ENCODE measurements at places on chromosomes 1 and 21.

DNA sequence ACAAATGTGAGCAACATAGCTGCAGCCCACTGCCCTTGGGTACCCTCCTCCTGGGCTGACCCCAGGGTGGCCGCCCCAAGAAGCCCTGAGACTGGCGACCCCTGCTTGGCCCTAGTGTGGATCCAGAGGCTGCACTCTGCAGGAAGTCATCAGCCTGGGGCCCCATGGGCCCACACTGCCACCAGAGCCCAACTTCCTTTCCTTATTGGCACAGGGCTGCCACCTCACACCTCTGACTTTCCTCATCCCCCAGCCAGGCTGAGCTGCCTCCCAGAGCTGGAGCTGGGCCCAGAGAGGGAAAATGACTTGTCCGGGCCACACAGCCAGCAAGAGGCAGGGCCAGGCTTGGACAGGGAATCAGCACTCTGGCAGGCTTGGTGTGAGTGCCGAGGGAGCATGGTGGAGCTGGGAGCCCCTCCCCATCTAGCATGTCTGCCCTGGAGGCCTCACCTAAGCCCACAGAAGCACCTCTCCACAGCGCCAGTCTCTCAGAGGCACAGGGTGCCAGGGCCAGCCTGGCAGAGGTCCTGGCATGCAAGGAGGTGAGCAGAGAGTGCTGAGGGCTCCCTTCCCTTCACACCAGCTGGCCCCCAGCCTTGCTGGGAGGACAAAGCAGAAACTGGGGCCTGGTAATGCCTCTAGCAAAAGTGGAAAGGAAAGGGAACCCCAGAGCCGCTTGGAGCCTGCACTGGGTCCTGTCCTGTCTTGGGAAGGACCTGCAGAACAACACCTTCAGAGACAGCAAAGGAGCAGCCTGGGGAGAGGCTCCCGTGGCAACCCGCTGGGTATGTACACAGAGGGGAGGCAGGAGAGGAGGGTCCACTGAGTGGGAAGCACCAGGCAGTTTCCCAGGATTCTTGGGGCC is 3.2 kb downstream of the RAP1GAP start:
- no peak for DNase-seq

GRCh38 chr1:154386643-154387352 is 18.3 kb upstream of the IL6R start:
- no peak for DNase-seq

DNA sequence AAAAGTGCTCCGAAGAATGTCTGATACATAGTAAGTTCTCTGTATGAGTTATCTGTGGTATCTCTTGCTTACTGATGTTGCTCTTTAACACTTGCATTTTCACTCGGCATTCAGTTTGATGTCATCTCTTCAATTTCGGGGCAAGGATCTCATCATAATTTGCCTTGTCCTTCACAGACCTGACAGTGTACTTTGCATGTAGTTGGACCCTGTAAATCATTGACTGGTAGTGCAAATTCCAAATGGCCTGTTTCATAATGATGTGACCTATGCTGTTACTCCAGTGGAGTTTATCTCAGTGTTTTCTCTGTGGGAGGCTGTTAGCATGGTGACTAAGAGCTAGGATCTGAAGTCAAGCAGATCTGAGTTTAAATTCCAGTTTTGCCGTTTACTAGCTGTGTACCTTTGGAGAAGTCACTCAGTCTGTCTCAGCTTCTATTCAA is 34.2 kb upstream of the ABCD3 start:
- DNase-seq: no peak

DNA sequence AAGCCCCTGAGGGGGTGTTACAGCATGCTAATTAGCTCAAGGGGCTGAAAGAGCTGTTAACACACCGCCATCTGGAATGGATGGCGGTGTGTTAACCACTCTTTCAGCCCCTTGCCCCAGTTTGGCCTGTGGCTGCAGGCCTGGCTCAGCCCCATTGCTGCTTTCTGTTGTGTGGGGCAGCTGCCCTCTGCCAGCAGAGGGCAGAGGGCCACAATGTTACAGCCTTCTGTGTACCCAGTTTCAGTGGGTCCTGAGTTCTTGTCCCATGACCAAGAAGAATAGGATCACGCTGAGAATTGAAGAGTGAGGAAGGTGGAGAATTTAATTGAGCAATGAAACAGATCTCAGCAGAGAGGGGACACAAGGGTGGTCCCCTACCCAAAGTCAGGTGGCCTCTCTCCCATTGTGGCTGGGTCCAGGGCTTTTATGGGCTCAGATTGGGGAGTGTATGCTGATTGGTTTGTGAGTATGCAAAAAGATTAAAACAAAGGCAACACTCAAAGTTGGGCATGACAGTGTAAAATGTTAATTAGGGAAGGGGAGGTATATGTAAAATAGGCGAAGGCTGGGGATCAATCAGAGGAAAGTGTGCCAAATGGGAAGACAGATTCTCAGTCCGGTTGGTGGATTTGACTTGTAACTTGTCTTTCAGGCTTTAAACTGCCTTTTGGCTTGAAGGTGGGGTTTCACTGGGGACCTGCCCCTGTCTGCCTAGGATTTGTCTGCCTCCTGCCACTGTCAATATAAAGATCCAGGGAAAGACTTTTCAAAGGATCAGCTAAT is 142.2 kb downstream of the RABGAP1L start:
- DNase-seq: no peak

- DNase-seq: no peak
Observed at GRCh38 chr1:95806171-95806570, 572.2 kb downstream of the RWDD3 start.

DNA sequence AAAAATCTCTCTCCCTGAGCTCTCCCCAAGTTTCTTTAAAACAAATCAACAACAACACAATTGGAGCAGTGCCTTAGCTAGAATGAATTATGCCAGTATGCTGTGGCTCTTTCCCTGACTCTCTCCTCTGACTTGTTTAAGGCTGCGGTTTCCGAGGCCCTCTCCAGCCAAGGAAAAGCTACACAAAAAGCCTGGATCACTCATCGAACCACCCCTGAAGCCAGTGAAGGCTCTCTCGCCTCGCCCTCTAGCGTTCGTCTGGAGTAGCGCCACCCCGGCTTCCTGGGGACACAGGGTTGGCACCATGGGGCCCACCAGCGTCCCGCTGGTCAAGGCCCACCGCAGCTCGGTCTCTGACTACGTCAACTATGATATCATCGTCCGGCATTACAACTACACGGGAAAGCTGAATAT is 1.9 kb downstream of the S1PR1 start:
- DNase-seq: peak; percentile 84

DNA sequence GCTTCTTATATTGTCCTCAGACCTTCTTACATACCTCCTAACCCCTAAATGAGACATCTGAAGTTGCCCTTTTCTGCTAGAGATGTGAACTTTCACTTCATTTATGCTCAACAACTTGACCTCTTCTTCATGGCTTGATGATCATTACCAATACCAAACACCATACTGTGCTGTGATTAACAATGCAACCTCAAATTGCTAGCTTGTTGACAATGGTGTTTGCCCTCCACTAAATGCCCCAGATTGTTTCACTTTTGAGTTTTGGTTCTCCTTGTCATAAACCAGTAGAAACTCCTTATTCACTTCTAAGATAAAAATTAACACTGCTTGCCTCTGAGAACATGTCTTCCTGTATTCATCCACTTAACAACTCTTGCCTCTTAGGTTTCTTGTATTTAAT is 5.6 kb downstream of the JAK1 start:
- no peak for DNase-seq

DNA sequence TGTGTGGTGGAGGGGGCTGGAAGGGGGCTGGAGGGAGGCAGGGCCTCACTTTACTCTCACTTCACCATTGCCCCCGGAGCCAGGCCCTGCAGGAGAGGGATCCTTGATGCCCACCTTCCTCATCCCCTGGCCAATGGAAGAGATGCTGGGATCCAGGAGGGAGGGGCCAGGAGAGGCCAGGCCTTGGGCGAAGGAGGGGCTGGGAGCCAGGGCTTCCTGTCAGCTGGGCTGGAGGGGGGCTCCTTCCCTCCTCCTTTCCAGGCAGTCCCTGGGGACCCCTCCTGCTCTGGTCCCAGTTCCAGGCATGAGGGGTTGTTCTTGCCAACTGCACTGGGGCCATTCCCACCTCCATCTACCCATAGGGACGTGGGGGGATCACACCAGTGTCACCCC is 5.7 kb downstream of the AHDC1 start:
- peak; percentile 75 for DNase-seq

DNA sequence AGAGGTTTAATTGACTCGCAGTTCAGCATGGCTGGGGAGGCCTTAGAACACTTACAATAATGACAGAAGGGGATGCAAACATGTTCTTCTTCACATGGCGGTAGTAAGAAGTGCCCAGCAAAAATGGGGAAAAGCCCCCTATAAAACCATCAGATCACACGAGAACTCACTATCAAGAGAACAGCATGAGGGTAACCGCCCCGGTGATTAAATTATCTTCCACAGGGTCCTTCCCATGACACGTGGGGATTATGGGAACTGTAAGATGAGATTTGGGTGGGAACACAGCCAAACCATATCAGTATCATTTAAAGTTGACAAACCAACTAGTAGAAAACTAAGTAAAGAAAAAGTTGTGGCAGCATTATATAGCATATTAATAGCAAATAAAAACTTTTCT is 71.3 kb upstream of the DNAJC6 start:
- DNase-seq: no peak

GRCh38 chr1:111633736-111634247 is 14.2 kb downstream of the RAP1A start:
- no peak for DNase-seq

DNA sequence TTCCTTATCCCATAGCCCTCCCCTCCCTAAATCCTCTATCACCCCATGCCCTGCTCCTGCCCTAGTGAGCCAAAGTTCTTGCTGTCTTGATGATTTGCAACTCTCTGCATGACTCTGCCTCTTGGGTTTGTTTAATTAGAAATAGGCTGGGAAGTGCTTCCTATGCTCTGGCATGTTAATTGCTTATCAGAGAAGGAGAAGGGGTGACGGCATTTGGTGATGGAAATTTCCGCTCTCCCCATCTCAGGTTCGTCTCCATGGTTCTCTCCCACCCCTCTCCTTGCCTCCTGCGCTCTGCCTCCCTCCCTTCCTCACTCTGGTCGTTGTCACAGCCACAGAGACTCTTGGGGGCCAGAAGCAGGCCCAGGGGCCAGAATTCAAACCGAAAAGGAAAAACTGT is 68.9 kb downstream of the LRRN2 start:
- no peak for DNase-seq

- no peak for DNase-seq
Observed at GRCh38 chr1:244394826-244395765, 56.6 kb downstream of the ADSS2 start.

- no peak for DNase-seq
Observed at GRCh38 chr1:230572121-230573105, 69.9 kb upstream of the COG2 start.

- DNase-seq: no peak
Observed at GRCh38 chr1:177170756-177171535, at the start of gene BRINP2. BRINP2 (plus strand) TSS chr1:177170958; CDS start chr1:177229877, 58,919 bp downstream.

GRCh38 chr1:194102607-194103006 is 916.2 kb upstream of the B3GALT2 start:
- no peak for DNase-seq

DNA sequence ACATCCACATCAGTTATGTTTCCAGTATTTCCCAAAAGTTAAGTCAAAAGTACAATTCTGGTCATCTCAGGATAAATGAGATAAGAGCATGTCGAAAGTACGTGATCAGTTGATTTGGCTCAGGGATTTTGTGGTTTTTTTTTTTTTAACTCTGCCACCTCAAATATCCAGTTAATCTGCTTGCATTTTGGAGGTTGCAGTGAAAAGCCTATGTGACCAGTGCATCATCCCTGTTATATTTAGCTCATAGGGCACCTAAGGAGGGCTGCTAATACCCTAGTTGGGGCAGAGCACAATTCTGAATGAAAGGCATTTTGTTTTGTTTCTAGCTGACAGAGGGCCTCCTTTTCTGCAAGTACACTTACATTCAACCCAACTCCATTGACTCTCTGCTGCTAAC is 31.7 kb upstream of the RGS16 start:
- no peak for DNase-seq

DNA sequence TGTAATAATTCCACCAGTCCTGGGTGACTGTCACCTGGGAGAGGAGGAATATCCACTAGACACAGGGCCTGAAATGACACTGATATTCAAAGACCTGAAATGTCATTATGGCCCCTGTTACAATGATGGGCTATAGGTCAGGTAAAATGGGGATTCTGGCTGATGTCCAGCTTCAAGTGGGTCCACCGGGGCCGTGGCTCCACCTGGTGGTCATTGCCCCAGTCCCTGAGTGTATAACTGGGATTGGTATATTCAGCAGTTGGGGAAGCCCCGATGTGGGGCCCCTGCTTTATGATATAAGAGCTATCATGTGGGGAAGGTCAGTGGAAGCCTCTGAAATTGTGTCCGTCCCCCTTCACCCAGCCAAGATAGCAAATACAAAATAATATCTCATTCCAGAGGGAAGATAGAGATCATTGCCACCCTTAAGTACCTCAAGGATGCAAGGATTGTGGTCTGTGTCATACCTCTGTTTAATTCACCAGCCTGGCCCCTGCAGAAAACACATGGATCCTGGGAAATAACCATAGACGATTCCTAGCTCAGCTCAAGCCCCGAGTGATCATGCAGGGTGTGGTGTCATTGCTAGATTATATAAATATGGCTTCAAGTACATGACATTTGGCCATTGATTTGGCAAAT is 19.4 kb downstream of the PLEKHO1 start:
- peak; percentile 66 for DNase-seq

DNA sequence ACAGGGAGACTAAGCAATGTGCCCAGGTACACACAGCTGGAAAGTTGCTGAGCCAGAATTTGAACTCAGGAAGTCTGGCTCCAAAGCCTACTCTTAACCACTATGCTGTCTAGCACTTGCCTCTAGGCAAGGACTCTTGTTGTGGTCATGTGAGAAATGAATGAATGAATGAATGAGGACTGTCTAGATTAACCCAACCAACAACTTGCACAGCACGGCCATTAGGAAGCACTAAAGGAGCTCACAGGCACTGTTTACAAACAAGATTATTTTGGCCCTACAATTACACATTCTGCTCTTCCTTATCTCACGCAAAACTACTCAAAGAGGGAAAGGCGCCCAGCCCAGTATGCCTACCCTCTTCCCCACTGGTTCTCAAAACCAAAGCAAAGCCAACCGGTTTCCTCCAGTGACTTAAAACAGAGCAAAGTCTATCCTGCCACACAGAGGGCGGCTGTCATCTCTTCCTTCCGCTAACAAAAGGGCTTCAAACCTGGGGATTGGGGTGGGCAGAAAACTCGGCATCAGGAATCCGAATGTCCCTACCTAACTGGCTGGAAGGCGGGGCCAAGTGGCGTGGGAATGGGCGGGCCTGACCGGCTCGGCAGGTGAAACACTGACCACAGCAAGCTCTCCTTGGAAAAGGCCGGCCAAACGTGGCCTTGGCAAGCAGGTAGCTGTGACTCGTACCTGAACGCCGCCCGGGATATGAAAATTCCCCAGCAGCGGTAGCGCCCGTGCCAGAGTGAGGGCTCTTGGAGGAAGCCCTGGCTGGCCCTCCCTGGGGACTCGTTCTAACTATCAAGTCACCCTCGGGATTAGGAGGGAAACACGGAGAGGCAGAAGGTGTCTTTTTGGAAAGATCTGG is 948 bp downstream of the STK40 start:
- peak; percentile 55 for DNase-seq

- DNase-seq: peak; percentile 93
Observed at GRCh38 chr1:154972517-154973343, 1.8 kb upstream of the CKS1B start.

GRCh38 chr1:76782809-76783208 is 84.5 kb upstream of the ST6GALNAC5 start:
- peak; percentile 65 for DNase-seq
